ENCODE measurements at places on chromosomes 3 and 15.

GRCh38 chr3:20930034-20930433 lies 744.0 kb upstream of the SGO1 start:
- no peak for DNase-seq

DNA sequence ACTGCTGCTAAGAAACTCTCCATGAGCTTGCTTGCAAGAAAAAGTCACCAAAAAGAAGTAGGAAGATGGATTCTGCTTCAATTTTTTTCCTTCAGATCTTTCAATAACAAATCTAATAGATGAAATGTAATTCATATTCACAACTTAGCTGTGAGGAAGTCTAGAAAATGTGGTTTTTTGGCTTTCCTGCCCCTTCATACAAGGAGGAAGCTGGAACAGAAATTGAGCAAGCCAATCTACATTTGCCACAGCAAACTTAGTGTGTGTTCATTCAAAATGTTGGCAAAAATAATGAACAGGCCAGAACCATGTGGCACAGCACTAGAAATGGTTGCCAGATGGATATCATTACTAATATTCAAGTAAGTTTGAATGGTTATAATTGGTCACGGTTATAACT lies 93.2 kb upstream of the NEDD4 start:
- DNase-seq: no peak

DNA sequence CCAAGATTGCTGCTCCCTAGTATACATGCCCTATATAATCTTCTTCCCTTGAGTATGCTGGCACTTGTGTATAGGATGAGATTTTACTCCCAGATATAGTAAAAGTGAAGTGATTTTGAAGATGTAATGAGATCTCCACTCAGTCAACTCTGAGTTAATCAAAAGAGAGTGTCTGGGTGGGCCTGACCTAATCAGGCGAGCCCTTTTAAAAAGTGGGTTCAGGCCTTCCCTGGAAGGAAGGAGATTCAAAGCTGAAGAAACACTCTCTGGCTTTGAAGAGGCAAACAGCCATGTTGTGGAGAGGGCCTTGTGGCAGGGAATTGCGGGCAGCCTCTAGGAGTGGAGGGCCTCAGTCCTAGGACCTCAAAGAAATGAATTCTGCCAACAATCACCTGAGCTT lies 5.5 kb upstream of the STARD5 start:
- no peak for DNase-seq

GRCh38 chr3:100871306-100871705 lies 121.9 kb downstream of the ABI3BP start:
- DNase-seq: peak; percentile 4

DNA sequence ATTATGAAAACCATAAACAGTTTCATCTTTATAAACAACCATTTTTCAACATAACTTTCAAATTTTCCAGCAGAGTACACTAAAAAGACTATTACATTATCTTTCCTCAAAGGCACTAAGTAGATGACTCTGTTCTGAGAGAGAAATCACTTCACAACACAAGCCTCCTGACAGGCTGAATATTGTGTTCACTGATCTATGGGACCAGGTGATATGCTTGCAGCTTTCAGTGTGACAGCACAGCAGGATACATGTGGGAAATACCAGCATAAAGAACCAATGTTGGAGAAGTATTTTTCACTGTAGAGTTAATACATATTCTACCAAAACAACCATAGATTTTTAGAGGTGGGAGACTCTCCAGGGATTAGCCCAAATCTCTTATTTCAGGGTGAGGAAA lies 350.6 kb downstream of the PLCL2 start:
- DNase-seq: no peak

DNA sequence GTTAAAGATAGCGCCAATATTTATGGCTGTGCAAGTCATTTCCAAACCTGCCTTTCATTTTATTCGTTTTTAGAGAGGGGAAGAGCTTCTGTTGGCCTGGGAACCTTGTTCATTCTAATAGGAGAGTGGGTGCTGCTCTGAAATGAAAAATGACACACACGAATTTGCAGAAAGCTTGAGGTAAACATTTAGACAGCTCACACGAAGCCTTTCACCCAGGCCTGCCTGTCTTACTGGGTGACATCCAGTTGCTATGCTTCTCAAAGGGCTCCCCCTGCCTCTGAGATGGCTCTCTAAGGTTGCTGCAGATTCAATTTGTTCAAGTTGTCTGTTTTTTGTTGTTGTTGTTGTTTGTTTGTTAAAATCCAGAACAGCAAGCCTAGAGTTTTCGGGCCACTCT lies 18.2 kb downstream of the PEX5L start:
- DNase-seq: no peak

DNA sequence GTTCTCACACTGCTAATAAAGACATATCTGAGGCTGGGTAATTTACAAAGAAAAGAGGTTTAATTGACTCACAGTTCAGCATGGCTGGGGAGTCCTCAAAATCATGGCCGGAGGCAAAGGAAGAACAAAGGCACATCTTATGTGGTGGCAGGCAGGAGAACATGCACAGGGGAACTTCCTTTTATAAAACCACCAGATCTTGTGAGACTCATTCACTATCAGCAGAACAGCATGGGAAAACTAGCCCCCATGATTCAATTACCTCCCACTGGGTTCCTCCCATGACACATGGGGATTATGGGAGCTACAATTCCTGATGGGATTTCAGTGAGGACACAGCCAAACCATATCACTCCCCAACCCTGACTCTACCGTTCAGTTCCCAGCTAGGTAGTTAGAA lies 59.7 kb upstream of the MINAR1 start:
- DNase-seq: peak; percentile 13

DNA sequence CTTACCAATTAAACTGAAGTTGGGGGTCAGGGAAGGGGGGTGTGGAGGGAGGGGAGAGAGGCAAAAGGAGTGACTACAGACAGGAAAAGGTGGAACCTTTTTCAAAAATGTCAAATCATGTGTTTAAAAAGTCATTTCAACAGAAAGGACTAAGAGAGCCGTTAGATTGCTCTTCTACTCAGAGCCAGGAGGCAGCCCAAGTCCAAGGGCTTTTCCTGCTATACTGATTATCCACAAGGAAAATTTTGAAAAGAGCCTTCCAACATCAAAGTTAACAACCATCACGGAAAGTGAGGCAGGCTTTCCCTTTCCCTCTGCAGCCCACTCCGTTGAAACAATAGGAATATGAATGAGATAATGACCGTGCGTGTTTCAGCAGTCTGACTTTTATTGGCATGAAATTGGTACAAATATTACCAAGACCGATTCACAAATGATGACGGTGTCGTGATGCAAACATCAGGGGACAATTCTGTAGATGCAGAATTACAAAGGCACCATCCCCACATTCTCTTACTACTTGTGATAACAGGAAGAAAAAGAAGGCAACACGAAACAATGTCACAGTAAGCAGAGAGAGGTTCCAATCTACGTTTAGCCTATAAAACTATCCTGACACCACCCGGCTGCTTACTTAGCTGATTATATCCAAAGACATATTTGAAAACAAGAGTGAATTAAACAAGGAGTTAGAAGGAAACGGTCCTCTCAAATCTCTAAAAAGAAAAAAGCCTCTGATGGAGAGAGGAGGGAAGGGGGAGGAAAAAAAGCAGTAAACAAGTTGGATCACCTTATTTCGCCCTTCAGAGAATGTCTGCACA lies 453.7 kb downstream of the FOXP1 start:
- DNase-seq: no peak

DNA sequence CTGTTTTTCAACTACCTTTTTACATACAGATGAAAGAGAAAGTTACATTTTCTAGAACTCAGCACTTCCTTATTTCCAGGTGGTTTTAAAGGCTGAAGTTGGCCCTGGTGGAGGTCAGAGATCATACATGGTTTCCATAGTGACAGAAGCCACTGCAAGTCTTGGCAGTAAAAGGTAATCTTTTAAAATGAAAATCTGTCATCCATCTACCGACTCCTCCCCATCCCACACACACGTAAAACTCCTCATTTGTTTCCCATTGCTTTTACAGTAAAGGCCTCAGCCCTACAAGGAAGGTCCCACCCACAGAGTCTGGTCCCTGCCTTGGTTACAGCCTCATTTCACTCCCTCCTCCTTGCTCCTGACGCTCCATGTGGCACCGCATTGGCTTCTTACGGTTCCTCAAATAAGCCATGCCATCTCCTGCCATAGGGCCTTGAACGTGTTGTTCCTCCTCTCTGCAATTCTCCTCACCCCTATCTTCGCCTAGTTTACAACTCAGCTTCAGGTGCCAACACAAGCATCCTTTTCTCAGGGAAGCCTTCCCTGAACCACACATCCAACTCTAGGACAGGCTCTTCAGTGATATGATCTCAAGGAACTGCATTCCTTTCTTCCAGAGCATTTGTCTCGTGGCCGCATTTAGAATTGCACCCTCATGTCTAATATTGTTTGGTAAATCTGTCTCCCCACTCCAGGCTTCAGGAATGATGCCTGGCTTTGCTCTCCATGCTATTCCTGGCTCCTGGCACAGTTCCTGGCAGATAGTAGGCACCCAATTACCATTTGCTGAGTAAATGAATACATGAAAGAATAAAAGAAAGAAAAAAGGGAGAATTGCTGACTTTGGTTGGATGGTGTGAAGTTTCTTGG lies 2.6 kb downstream of the CYP19A1 start:
- no peak for DNase-seq

GRCh38 chr3:66394753-66395249 lies 106.0 kb downstream of the LRIG1 start:
- DNase-seq: no peak

DNA sequence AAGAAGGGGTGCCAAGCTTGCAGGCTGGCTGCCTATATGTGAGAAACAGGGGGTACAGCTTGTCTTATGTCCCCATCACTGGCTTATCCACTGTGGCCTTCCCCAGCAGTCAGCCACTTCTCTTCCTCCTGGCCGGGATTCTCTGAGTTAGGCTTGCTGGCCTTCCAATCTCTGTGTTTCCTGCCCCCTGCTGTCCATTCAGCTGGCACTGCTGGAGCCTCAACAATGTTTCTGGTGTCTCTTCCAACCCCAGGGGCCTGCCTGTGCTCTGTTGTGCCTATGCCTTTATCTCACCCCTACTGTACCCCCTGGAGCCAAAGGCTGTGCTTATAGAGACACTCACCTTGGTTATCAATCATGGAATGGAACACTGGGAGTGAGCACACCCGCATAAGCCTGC lies 36.5 kb downstream of the ANAPC13 start:
- DNase-seq: peak; percentile 70

GRCh38 chr3:57257678-57258077 lies 30.1 kb downstream of the APPL1 start:
- no peak for DNase-seq

GRCh38 chr15:48696627-48697312 lies 51.3 kb upstream of the FBN1 start:
- DNase-seq: no peak

DNA sequence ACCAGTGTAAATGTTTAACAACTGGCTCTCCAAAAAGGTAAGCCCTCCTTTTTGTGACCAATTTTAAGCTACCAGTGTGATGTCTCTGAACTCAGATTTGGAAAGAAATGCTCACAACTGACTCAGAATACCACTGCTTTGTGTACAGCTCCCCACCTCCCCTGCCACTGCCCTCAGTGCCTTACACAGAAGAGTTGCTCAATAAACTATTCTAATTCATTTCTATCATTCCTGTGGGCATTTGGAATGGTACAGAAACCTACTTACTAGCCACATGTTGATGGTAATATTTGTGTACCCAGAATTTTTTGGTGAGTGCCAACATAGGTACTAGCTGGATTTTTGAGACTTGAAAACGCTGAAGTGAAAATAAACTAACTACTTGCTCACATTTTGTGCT lies 16.0 kb downstream of the LRRN1 start:
- DNase-seq: no peak

DNA sequence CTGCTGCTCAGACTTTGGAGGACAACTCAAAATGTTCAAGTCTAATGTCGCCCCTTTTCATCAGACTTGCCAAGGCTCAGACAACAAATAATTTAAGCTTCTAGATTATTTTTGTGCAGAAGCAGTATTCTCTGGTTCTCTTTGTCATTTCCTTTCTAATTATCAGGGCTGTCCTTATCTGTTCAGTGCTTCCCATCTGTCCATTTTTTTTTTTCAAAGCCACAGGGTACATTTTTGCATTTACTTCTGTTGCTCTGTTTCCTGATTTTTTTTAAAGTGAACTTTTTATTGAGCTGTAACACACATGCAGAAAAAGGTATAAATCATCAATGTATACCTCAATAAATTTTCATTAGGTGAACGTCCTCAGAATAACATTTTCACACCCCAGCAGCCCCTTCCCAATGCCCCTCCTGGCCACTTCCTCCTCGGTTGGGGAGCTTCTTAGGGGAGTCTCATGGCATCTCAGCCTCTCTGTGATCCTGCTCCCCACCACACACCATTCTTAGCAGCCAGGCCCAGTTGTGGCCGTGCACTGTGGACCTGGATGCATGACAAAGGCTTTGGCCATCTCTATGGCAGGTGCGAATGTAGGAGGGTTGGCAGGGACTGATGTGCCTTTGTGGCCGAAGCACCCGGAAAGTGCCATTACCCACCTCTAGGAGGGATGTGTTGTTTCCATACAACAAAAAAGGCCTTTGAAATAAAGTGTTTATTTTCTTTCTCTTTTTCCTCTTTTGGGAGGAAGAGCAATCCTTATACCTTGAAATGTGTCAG lies 303.5 kb upstream of the LRRFIP2 start:
- DNase-seq: no peak

DNA sequence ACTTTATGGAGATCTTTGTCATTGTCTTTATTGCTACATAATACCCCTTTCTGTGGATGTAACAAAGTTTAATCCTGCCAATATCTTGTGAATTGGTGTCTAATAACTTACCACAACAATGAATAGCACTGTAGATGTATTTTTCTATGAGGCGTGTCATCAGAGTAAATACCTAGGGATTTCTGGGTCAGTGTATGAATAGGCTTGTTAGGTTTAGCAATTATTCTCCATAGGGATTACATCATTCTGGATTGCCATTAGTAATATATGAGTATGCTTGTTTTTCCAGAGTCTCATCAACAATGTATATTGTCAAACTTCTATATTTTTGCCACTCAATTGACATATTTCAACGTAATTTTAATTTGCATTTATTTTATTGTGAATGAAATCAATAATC lies 67.9 kb downstream of the UNC13C start:
- DNase-seq: no peak

DNA sequence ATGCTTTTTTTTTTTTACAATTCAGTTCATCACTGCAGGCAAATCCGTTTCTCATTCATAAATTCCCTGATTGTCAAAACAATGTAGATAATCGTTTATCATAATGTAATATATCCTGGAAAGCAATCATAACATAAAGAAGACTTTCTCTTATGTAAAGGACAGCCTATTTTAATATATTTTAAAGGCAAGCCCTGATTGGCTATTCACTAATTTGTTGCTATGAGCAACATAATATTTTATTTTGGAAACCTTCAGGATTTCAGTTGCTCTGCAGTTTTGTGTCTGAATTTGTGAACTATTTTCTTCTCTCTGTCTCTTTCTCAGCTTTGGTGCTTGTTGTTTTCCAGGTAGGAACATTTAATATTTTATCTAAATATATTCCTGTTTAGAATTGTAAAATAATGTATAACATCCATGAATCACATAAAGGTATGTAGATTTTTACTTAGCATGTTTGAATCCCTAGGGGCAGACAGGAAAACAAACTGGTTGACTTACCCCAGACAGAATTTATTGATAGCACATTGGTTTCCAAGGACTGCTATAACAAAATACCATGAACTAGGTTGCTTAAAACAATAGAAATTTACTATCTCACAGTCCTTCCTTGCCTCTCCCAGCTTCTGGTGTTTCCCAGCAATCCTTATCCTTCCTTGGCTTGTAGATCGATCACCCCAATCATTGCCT lies 253.5 kb downstream of the CDIN1 start:
- no peak for DNase-seq

Measured in Daoy (cell line).